ENCODE measurements at places on chromosomes 2 and 18.

- no peak for DNase-seq
Measured at GRCh38 chr2:26852405-26853306, 4.7 kb downstream of the DPYSL5 start.

GRCh38 chr2:135775420-135775819, 33.8 kb downstream of the UBXN4 start:
- no peak for DNase-seq

GRCh38 chr18:42977982-42978637, 137.4 kb downstream of the RIT2 start:
- no peak for DNase-seq

DNA sequence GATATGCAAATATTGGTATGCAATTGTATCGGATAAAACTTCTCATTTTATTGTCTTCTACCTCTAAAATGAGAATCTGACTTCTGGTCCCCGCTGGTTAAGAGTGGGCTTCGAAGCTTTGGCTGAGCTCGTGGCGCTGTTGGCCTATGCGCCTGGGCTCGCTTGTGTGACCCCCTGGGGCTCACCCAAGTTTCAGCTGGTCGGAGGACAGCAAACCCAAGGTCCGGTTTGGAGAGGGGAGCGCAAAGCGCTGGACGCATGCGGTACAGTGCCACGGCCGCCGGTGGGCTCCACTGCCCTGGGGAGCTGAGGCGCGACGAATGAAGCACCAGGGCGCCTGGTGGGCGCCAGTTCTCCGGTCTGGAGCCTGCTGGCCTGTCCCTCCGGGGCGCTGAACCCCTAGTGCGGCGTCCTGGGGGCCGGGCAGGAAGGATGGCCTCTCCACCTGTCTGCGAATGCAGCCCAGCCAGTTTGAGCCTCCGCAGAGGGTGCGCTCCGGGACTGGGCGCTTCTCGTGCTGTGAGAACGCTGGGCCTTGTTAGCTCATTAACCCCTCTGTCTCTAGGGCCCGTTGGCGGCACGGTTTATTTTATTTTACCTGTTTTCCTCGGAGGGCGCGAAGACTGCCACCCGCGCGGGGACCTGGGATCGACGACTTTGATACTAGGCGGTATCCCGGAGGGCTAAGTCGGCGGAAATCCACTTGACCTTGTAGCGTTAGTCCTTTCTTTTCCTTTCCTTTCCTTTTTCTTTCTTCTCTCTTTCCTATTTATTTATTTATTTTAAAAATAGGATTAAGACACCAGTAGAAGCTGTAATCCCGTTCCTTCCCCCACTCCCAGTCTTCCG, 10.4 kb downstream of the MEIS1 start:
- DNase-seq = no peak

DNA sequence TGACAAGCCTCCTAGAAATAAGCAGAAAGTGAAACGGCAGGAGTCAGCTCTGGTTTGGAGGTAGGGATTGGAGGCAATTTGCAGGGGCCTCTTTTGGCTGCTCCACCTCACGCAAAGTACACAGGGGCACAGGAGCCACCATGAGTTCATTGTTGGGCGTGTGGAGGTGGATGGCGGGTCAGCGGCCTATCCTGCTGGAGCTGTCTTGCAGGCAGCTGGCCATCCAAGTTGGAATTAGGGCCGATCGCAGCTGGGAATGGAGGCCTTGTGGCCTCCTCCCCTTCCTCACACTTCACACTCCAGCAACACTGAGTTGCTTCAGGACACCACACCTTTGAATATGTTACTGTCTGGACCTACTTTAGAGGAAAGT, 171.5 kb downstream of the MYCN start:
- no peak for DNase-seq

- DNase-seq = no peak
Measured at GRCh38 chr2:140234116-140234515, 1453.9 kb upstream of the NXPH2 start.

DNA sequence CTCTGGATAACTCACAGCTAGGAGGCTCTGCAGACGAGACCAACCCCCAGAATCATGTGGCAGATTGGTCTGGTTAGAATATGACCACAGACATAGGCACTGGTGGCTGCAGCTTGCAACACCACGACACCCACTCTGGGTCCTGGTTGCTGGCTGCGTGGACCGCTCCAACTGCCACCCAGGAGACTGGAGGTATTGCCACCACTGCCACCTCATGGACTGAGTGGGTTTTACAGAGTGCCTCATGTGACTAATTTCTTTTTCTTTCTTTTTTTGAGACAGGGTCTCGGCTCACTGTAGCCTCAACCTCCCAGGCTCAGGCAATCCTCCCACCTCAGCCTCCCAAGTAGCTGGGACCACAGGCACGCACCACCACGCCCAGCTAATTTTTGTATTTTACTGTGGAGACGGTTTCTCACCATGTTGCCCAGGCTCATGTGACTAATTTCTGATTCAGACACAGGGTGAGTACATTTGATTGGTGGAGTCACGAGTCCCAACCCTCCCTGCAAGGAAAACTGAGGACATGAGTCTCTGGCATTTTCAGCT, 29.9 kb upstream of the NT5DC4 start:
- peak; percentile 75 for DNase-seq

DNA sequence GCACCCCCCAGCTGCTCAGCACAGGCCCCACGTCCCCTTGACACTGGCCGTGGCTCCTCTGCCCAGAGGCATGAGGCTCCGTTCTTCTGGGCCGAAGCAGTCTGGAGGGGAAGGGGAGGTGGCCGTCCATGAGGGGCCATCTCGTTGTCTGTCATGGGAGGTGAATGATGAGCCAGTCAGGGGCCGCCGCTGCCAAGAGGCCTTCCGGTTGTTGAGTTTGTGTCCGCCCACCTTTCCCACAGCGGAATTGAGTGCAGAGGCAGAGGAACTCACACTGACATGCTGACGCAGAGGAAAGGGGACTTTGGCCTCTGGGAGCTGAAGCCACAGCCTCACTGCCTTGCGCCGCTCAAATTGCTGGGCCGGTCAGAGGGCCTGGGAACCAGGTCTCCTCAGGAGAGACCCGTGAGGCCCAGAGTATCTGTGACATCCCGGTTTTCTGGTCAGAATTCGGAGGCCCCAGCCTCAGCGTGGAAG, 268.4 kb downstream of the ATAD2B start:
- no peak for DNase-seq

- DNase-seq = no peak
Measured at GRCh38 chr2:128298846-128299507, 19.7 kb downstream of the HS6ST1 start.

- DNase-seq = peak; percentile 87
Measured at GRCh38 chr18:26480897-26481795, 67.2 kb downstream of the KCTD1 start.

DNA sequence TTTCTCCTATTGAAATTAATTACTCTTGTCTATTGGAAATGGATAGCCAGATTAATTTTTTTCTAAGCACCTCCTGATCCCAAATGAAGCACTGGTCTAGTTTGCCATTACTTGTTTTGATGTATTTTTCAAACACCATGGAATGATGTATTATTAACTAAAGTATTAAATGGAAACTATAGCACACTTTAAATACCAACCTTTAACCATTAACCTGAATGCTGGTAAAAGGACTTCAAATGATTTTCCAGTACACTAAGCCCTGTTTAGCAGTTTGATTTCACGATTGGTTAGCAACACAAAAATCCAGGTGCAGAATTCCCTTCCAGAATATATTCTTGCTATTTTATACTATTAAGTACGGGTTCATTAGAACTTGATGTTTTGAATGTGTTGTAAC, 37.3 kb downstream of the COL4A3 start:
- no peak for DNase-seq

DNA sequence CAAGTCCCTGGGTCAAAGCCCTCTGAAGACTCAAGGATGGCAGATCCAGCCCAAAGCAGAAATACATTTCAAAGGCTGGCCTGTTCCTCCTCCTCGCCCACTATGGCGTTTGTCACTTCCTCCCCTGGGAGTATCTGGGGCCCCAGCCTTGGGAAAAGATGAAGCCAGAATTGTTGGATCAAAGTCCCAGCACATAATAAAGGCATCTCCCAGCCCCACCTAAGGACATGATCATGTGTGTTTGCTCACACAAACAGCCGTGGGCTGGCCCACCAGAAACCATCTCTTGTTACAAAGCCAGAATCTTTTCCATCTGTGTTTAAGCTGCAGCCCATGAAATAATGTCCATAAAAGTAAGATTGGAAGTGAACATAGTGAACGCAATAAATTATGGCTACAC, 50.1 kb upstream of the HAAO start:
- no peak for DNase-seq

GRCh38 chr18:65737471-65737955, 13.3 kb upstream of the CDH7 start:
- no peak for DNase-seq

- peak; percentile 63 for DNase-seq
Measured at GRCh38 chr2:122191331-122191730, 435.9 kb downstream of the TSN start.

- DNase-seq = no peak
Measured at GRCh38 chr2:88066543-88066942, 1.1 kb upstream of the SMYD1 start.

- DNase-seq = no peak
Measured at GRCh38 chr2:218953366-218953954, 6.0 kb upstream of the CDK5R2 start.

DNA sequence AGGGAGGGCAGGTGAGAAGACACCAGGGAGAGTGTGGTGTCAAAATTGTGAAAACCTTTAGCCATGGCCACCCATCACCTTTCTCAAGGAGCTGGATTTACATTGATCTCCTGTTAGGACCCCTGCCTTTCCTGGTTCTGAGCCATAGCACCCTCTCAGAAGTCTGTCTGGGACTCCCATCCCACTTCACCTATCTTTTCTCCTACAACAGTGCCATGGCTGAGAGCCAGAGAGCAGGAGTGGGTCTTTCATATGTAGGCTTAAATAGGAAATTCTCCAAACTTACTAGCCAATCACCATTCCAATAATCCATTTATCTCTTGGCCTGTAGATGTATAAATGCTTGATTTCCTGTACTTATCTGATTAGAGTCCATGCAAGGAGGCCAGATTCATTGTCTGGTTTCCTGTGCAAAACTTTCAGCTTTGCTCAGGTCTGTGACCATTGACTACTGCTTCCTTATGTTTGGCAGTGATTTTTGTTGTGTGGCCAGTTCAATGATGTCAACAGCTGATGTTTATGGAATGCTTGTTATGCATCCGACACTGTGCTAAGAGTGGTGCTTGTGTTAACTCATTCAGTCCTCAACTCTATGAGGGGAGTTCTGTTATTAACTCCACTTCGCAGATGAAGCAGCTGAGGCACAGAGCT, 57.6 kb upstream of the IGFBP5 start:
- DNase-seq = no peak

GRCh38 chr2:100185105-100185504, 42.7 kb upstream of the AFF3 start:
- no peak for DNase-seq

- no peak for DNase-seq
Measured at GRCh38 chr2:11748018-11748860, 1.8 kb downstream of the LPIN1 start.

DNA sequence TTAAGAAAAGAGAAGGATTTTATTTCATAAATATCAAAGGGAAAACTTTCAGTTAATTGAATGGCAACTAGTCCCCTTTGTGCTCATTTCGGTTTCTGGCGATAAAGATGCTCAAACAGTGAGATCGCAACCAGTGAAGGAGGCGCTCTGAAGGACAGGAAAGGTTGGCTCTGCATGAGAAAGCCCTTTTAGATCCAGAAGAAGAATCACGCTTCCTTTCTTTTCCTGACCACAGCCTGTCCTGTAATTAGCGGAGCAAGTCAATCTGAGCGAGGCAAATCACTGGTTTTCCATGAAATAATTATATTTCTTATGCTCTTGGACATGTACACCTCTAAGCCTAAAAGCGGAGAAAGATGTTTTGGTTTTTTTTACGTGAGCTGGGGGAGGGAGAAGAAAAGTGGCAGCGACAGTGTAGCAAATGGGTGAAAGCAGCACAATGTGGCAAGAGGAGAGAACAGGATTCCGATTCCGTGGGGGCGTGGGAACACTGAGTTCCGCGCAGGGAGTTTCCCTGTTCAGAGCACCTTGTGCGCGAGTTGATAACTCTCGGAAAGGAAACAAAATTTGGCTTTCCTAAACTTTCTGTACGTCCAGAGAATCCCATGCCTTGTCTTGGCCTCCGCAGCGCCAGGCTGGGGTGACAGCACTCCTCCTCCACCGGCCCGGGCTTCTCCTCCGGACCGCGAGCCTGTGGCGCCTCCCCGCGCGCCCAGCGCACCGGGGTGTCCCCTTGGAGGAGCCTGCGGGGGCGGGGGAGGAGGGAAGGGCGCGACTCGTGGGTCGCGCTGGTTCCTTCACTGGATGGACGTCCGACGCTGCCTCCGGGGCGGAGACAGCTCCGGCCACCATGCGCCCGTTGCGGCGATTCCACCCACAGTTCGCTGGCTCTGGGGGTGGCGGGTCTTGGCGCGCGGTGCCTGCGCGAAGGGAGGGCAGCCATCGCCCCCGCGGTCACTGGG, 620 bp upstream of the SLC9A2 start:
- peak; percentile 30 for DNase-seq

DNA sequence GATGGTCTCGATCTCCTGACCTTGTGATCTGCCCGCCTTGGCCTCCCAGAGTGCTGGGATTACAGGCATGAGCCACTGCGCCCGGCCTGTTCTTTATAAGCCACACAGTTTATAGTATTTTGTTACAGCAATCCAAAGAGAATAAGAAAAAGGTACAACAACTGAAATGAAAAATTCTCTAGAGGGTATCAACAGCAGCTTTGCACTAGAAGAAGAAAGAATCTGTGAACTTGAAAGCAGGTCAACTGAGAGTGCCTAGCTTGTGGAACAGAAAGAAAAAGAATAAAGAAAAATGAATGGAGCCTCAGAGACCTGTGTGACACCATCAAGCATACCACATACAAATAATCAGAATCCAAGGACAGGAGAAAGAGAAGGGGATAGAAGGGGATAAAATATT, 66.8 kb upstream of the CTLA4 start:
- no peak for DNase-seq

- DNase-seq = no peak
Measured at GRCh38 chr2:44075541-44075940, 79.8 kb upstream of the LRPPRC start.

- no peak for DNase-seq
Measured at GRCh38 chr2:231803501-231804138, 17.4 kb downstream of the COPS7B start.

DNA sequence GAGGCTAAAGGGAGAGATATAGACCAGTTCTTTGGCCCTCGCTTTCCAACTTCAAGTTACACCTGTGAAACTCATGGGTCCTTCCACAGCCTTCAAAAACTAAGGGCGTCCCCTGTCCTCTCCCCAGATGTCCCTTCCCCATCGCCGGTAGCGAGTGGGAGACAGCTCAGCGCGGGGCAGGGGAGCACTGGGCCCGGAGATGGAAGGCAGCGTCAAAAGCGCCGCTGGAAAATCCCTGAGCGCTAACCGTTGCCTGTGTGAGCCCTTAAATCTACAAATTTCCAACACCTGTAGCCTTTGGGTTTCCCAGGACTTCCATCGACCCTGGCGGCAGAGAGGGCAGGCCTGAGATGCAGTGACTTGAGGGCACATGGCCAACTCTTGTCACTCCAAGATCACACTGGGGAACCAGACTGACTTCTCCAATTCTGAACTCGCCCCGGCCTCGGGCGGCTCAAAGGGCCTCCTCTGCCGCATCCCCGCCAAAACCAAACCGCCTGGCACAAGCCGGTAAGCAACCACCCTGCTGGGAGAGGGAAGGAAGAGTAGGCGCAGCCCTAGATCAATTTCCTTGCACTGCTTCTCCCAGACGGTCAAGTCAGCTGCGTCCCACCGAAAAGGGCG, 879 bp upstream of the EPAS1 start:
- DNase-seq = no peak
